Endothelial cell of umbilical vein (primary cell): ENCODE measurements at places on chromosomes 2 and 18. TPM values are rescaled to one million over a fixed set of nuclear protein-coding genes. Genes with fewer than 3 reads are reported as not detected.

DNA sequence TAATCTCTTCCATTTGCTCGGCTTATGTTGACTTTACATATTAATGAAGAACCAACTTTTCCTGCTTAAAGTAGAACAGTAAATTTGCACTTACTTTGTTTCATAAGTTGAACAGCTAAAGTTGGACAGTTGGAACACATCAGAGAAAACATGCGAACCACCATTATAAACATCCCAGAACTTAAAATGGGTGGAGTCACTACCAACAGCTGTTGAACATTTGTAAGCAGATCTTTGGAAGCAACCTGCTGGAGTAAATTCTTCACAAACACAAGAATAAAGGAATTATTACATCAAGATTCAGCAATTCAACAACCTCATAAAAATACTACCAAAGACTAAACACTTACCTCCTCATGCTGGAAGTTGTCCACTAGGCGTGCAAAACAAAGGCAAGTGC is 96.4 kb upstream of the DNER start:
- DNase-seq: no peak

GRCh38 chr2:121502781-121503180 is 27.9 kb upstream of the RNU4ATAC start:
- DNase-seq: peak; percentile 13

GRCh38 chr2:109560265-109560664 is 53.5 kb downstream of the SEPTIN10 start:
- peak; percentile 33 for DNase-seq

Gene PCARE
- total RNA-seq: not detected in 2 replicates
